Left renal pelvis (tissue), 4 donors: ENCODE measurements at places on chromosomes 16 and 17. TPM values are rescaled to one million over a fixed set of nuclear protein-coding genes. Genes with fewer than 3 reads are reported as not detected.

DNA sequence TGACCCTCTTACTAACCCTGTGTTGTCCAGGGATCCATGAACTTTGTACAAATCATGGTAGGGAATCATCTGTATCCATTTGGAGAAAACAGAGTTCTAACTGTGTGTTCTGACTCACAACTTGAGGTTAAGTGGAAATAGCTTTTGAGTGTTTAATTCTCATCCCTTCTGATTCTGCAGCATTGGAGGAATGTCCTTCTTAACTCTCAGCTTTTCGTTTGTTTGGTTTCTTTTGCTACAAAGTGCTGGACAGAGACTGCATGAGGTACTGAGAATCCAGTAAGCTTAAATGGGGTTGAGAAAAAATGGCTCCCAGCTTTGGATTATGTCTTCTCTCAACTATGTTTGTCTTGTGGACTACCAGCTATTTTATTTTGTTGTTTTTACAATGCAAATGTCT, 352.1 kb upstream of the KIF2B start:
- DNase-seq = no peak

DNA sequence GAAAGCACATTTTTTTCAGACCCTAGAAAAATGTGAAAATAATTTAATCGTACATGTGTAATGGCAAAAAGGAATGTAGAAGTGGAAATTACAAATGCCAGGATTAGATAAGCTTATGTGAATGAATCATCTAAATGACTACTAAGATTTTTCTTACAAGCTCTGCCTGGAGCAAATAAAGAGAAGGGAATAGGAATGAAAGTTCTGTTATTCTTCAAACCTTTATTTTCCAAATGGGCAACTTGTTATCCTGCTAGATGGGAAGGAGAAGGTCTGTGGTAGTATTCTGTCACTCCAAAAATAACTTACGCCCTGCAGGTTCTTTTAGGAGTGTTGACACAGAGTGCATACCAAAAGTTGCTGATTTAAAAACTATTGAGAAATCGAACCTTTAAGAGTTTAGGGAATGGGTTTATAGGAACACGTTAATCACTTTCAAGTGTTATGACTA, 9.7 kb downstream of the CTCF start:
- DNase-seq = no peak

GRCh38 chr17:17712268-17712924, 31.1 kb downstream of the RAI1 start:
- no peak for DNase-seq

DNA sequence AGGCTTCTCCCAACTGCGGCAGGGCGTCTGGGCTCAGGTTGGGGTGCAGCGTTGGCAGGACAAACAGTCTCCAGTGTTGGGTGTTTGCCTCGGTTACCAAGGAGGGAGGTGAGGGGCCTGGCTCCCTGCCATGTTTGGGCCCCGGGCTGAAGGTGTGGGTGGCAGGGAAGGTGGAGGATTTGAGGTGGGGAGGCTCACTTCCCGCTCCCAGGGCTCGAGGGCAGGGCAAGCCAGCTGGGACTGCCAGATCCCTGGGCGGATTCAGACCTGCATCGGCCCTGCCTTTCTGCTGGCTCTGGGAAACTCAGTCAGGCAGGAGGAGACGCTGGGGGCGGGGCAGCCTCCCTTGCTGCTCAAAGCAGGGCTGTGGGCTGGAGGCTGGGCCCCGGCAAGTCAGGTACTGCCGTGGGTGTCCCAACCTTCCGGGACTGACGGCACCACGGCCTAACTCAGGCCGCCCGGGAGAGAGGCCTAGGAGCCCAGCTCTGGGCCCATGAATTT, 31.3 kb upstream of the KRT17 start:
- DNase-seq = no peak

RDM1 gene
- 2.3 TPM for polyA plus RNA-seq

- no peak for DNase-seq
Measured at GRCh38 chr17:68749349-68750207, 148.4 kb upstream of the FAM20A start.

CRAMP1 gene
- polyA plus RNA-seq = 19.2 TPM

DNA sequence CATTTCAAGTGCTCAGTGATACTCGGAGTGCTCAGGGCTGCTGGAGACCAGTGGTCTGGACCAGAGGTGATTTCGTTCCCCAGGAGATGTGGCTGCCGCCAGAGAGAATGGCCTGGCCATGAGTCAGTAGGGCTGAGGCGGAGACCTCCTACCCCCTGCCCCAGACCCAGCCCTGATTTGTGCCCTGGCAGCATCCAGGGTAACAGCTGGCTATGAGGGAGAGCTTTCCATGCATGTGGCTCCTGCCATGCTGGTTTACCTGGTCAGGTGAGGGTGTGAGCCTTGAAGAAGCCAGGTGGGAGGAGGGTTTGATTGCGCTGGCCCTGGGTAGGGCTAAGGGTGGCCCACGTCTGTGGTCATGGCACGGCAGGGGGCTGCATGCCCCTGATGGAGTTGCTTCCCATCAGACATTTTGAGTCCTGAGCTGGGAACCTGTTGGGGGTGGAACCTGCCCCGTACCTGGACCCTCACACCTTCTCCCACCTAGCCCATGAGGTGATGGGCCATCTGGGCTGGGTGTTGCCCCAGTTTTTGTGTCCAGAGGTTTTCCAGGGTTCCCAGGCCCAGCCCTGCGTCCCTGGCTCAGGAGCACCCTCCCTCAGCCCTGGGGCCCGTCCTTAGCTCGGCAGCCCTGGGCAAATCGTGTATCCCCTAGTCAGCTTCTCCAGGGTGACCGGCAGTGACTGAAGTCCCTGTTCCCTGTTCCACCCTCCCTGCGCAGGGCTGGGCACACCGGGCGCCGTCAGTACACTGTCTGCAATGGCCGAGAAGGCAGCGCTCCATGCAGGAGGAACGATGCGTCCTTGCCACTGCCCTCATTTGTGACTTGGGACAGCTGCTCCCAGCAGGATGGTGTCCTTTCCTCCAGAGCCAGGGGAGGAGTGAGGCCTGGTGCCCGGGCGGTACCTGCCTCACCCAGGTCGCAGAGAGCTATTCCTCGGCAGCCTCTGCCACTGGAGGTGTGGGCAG, 9.0 kb upstream of the CSNK1D start:
- no peak for DNase-seq

SLC13A5 gene
- polyA plus RNA-seq = 3.4 TPM

COIL gene
- polyA plus RNA-seq = 36.3 TPM

DNA sequence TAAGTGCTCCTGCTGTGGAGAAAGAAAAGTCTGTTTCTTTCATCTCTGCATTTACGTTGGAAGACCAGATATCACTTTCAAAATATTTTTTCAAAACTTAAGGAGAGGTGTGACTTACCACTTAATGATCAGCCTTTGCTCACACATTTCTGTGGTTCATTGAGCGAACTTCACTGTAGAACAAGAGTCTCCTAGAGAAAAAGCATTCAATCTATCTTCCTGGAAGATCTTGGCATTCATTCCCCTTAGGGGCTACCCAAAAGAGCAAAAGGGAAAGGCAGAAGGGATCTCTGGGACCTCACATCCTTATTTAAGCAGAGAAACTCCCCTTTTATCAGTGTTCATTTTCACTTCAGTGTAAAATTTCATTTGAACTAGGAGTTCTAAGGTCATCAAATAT, 61.2 kb downstream of the HS3ST3A1 start:
- DNase-seq = no peak

- DNase-seq = no peak
Measured at GRCh38 chr17:78375401-78376151, 2.9 kb upstream of the PGS1 start.

GRCh38 chr17:81494626-81495377, 17.8 kb downstream of the ACTG1 start:
- no peak for DNase-seq

DNA sequence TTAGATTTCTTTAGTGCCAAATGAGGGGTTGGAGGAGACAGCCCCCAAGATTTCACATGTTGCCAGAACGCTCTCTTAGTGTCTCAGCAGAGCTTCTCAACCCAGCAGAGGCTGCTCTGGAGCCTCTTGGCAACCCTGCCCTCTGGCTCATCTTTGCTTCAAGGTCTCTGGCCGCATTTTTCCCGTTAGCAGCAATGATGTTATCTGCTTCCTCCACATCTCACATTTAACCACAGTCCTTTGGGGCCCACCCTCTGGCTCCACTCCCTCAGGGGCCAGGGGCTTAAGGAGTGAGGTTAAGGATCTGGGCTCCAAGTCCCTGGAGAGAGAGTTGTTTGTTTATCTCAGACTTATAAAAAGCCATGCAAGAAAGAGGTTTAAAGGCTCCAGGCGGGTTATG, 3.3 kb upstream of the XYLT1 start:
- DNase-seq = no peak

KRTAP1-5 gene
- not detected for polyA plus RNA-seq

CPNE7 gene
- 11.5 TPM for polyA plus RNA-seq

ABCC12 gene
- 0.21 TPM for polyA plus RNA-seq

DNA sequence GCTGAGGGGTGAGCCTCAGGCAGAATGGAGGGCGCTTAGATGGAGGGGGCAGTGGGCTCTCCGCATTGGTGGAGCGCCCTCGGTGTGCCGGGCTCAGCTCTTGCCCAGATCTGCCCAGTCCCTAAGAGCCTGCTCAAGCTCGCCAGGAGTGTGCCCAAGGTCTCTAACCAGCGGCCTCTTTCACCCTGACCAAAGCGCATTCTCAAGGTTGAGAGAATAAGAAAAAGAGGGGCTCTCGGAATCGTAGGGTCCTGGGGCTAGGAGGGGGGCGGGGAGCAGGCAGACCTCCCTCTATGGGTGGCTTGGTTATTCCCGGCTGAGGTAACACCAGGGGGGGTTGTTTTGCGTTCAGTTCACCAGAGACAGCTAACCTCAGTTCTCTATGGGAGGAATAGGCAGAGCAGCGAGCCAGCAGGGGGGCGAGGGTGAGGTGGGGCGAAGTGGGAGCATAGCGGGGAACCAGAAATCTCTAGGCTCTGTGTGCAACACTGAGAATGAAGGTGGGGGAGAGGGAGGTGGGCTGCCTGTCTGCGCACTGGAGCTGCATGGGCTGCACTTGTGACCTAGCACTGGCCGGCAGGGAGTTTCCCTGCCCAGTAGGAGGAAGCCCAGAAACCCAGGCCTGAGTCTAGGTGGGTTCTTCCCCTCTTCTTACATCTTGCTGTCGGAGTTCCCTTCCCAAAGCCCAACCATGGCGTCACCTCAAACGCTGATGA, 3.0 kb downstream of the TMEM132E start:
- no peak for DNase-seq

TAT gene
- polyA plus RNA-seq = 0.19 TPM

DNA sequence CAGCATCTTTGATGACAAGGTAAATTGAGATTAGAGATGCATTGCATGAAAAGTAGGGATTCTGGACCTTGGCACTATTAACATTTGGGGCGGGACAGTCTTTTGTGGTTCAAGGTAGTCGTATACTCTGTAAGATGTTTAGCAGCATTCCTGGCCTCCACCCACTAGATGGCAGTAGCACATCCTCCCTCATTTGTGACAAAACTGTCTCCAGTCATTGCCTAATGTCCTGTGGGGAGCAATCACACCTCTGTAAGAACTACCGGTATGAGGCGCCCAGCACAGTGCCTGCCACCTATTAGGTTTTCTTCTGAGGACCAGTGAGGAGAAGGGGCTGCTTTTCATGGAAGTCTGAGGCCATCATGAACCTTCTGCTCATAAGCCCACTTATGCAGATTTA, 180.8 kb downstream of the RBFOX1 start:
- DNase-seq = no peak

EFNB3 gene
- 24.9 TPM for polyA plus RNA-seq

- DNase-seq = no peak
Measured at GRCh38 chr16:67141391-67141790, 9.4 kb downstream of the B3GNT9 start.

GRCh38 chr17:58254803-58255202, 16.4 kb downstream of the LPO start:
- no peak for DNase-seq

DNA sequence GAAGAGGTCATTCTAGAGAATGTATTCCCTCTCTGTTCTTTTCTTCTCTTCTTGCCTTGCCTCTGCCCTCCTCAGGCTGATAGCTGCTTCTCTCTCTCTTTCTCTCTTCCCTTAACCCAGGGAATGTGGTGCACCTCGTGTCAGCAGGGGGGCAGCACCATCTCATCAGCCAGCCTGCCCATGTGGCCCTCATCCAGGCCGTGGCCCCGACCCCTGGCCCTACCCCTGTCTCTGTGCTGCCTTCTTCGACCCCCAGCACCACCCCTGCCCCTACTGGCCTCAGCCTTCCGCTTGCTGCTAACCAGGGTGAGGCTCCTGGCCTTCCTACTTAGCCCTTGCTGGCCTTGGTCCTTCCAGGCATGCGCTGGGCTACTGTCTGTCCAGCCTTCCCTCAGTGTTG, 23.5 kb downstream of the SRCAP start:
- no peak for DNase-seq

QPRT gene
- polyA plus RNA-seq = 126 TPM

- DNase-seq = no peak
Measured at GRCh38 chr16:22360963-22361659, 13.3 kb downstream of the CDR2 start.

DNA sequence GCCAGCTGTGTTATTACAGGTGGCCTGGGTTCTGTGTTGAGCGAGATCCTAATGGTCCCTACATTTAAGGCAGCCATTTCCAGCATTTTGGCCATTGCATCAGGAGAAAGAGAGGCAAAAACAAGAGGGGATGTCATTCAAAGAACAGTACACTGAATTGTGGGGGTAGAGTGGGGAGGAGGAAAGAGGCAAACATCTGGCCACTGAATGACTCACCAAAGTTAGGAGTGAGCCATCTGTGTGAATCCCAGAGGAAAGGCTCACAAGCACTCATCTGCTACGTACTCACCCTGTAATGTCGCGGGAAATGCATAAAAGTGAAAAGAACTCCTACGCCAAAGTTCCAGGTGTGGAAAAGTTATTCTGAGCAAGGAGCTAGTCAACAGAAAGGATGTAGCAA, 16.7 kb downstream of the KRABD2 start:
- no peak for DNase-seq

GRCh38 chr17:44758414-44759085, at the start of gene ADAM11:
Gene ADAM11 (plus strand): TSS chr17:44758988. CDS start chr17:44759200, 212 bp downstream.
- no peak for DNase-seq
